ENCODE measurements at places on chromosomes 6 and 20.

DNA sequence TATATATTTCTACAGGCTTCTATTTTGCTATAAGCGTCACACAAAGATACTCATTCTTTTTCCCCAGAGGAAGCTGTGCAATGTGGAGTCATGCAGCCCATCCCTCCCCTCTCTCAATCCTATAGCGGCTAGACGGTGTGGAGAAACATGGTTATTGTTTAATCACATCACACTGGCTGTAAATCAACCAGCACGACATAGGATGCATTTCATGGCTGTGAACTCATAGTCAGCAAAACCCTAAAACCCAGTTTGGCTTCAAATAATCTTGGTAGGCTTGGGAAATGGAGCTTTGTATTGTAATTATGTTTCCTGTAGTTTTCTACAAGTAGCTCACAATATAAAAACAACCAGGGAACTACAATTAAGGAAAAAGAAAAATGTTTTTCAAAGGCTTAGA is 16.8 kb downstream of the FOXC1 start:
- no peak for DNase-seq

DNA sequence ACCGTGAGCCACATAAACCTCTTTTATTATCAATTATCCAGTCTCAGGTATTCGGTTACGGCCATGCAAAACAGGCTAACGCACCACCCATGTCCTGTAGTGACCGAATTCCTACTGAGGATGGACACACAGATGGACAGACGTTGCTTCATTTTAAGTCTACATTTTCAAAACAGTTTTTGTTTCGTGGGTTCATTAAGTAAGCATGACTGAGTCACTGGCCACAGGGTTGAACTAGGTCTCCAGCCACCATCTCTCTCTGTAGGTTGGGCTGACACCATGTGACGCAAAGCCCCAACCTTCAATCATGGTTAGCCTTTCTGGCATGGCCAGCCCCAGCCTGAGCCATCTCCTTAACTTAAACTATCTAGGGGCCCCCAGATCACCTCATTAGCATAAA is 110.0 kb upstream of the SLC22A23 start:
- DNase-seq = no peak

GRCh38 chr6:13474360-13474759 is 13.0 kb downstream of the GFOD1 start:
- DNase-seq = no peak

DNA sequence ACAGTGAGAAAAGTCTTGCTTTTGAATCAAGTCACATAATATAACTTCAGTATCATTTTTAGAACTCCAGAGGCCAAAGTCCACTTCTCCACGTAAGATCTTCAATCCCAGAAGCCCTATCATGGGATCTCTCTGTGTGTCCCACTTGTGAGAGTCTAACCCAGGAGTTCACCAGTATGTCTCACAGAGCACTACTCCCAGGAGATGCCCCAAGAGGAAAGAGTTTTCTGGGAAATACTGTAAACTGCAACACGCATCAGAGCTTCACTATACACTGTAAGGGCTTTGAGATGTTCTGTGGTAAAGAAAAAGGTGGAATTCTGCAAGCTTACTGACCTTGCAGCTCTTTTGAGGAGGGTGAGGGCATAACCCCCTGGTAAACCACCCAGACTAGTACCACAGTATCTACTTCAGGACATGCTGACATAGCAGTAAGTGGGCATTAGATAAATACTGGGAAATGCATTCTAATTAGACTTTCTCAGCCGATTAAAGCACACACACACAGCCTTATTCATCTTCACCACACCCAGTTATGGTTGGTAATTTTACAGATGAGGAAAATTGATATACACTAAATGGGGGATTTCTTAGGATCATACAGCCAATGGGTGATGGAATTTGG is 12.3 kb downstream of the DCBLD1 start:
- DNase-seq = no peak

GRCh38 chr6:163554663-163555062 is 140.1 kb downstream of the QKI start:
- no peak for DNase-seq

Data from KG1 (cell line).